ENCODE measurements at places on chromosomes 2 and 18.
A peak's percentile ranks its signal among the peaks of the same experiment; 100 is the strongest.

- no peak for DNase-seq
Observed at GRCh38 chr18:23038712-23039111, 96.6 kb upstream of the CABLES1 start.

- DNase-seq: no peak
Observed at GRCh38 chr18:21805771-21806366, 65.3 kb downstream of the MIB1 start.

DNA sequence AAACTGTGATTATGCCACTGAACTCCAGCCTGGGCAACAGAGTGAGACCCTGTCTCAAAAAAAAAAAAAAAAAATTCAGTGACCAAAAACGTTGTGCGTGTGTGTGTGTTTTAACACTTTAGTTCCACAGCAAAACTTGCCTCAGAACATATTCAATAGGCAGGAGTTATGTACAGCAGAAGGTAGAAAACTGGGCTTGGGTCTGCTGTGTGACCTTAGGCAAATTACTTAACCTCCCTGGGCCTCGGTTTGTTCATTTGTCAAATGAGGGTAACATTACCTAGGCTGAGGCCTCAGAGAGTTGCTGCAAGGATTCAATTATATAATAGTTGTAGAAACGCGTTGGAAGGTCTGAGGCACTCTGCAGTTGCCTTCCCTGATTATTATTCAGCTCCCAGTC, 10.3 kb upstream of the SCG2 start:
- no peak for DNase-seq

DNA sequence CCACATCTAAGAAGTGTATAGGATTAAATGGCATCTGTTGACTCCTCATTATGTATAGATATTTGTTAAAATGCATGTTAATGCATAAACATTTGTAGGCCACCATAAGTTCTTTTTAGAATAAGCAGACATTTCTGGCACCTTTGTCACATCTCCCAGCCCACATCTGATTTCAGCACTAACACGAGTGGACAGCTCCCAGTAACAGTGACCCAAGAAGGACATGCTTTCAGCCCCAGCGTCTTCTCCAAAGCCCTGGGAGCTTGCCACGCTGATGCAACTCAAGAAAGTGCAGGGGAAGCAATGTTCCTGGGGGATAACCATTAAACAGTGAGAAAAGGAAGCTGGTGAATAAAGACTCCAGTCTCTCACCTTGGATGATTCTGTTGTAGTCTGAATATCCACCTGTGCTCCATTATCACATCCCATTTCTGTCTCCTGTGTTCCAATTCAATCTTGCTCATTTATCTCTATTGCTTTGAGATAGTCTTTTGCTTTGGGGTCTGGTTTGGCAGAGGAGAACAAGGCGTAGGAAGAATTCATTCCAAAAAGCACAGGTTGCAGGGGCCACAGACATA, 182.6 kb upstream of the THSD7B start:
- peak; percentile 31 for DNase-seq

- no peak for DNase-seq
Observed at GRCh38 chr2:6183226-6183625, 491.0 kb downstream of the SOX11 start.

- no peak for DNase-seq
Observed at GRCh38 chr2:134128746-134129145, 125.1 kb upstream of the MGAT5 start.

GRCh38 chr18:25228410-25228809, 123.6 kb downstream of the ZNF521 start:
- DNase-seq: no peak

DNA sequence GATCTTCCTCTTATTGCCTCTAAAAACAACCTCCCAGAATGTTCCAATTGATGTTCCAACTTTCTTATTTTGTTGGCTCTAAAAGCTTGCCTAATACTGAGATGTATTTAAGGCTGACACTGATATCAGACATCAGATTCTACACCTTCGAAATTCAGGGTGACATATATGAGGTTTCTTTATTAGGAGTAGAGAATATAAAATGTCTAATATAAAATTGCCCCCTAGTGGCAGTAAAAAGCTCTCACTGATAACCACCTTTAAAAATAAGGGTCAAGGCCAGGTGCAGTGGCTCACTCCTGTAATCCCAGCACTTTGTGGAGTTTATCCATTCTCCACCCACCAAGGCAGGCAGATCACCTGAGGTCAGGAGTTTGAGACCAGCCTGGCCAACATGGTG, 789.7 kb upstream of the SLC39A10 start:
- DNase-seq: no peak

DNA sequence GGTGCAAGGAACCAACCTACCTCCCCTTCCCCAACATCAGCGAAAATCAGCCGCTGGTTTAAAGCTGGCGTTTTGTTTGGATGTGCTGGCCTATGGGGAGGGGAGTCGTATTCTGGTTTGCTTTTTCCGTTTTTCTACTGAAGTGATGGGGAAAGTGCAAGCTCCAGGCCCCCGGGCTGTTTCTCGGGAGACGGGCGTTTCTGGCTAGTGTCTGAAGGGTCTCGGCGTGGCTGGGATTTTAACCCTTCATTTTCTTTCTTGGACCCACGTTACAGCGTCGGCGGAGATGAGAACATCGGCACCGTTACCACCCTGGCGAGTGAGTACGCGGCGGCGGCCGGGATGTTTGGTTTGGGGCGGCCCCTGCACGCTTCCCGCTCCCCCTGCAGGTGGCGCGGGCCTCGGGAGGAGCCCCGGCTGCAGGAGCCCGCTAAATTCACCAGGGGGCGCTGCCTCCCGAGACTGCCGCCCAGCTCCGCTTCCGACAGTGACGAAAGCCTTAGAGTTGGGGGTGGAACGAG, 70.7 kb downstream of the PLB1 start:
- DNase-seq: peak; percentile 94
